ENCODE measurements at places on chromosomes 1 and 21.

- no peak for DNase-seq
These were observed 341.8 kb downstream of the RYR2 start for GRCh38 chr1:237383791-237384190.

DNA sequence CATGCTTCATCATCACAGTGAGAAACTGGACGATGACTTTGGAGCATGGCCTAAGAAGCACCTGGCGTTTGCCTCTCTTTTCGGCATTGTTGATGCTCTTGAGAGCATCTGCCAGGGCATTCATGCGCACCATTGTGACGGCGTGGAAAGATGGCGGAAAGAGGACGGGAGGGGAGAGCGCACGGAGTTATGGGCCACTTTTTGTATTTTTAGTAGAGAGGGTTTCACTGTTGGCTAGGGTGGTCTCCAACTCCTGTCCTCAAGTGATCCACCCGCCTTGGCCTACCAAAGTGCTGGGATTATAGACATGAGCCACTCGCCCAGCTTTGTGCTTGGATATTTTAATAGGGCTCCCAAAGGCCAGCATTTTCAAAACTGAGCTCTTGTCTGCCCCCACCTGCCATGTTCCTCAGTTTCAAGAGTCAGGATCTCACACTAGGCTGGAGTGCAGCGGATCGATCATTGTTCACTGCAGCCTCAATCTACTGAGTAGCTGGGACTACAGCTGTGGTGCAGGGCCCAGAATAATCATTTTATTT lies 5.3 kb downstream of the RPS8 start:
- DNase-seq, result no peak

DNA sequence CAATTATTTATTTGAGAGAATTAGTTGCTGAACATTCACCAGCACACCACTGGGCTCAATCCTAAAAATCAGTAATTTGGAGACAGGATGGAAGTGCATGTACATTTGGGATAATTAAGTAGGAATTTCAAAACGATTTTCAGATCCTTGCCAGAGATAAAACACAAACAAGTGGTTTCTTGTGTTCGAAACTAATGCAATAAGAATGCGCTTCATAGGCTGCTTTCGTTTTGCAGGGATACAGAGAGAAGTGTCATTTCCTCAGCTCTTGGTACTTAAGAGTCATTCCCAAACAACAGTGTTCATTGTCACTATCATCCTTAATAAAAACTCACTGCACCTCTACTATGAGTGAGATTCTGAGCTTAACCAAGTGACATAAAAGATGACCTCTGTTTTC lies 20.6 kb upstream of the USP24 start:
- DNase-seq, result no peak

DNA sequence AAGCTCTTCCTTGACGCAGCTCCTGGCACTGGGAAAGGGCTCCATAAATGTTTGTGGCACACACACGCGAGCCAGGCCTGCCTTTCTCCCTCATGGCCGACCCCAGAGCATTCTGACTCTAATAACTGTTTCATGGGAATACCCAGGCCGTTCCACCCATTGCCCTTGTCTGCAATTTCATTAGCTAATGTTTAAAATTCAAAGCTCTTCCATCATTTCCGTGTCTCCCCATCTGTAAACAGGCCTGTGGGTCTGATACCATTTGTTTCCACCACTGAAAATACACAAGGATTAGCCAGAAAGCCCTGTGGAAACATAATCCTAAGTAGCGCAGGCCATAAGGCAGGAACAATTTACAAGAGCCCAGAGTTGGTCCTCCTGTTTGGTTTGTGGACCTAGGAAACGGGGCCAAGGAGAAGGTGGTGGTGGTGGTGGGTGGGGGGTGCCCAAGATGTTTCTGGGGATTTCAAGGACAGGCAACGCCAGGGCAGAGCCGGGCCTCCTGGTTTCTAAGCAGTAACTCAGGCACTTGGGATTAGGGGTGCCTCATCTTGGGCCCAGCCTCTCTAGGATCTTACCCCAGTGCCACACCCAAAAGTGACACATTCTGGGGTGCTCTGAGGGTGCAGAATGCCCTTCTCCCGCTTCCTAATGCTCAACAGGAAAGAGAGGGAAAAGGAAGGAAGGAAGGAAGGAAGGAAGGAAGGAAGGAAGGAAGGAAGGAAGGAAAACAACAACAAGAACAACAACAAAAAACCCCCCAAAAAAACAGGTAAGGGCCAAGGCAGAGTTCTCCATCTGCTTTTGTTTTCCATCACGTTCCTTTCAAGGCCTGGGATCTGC lies 79.4 kb downstream of the SSBP3 start:
- DNase-seq, result no peak

- DNase-seq, result no peak
These were observed 58.0 kb downstream of the DDX20 start for GRCh38 chr1:111813440-111814304.

- DNase-seq, result no peak
These were observed 16.7 kb downstream of the UAP1 start for GRCh38 chr1:162578071-162578700.

GRCh38 chr1:11174261-11174942 lies 14.8 kb upstream of the ANGPTL7 start:
- DNase-seq, result no peak

- no peak for DNase-seq
These were observed 36.3 kb upstream of the SLC6A9 start for GRCh38 chr1:44067266-44068250.

- DNase-seq, result no peak
These were observed 682.4 kb upstream of the TPTE start for GRCh38 chr21:9838738-9839642.

DNA sequence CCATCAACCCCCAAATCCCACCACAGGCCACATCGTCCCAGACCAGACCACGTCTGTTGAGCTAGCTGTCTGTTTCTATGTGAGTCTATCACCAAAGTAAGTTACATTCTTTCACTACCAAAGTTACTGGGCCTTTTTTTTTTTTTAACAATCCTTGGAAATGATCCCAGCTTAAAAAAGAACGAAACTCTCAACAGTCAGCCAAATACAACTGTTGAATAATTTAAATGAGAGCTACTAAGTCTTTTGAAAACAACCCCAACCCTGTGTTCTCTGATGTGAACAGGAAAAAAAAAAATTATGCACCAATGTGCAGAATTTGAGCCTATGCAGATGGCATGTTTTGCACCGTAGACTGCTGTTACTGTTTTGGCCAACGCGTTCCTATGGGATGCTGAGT lies 134.0 kb upstream of the ETS2 start:
- DNase-seq, result no peak

DNA sequence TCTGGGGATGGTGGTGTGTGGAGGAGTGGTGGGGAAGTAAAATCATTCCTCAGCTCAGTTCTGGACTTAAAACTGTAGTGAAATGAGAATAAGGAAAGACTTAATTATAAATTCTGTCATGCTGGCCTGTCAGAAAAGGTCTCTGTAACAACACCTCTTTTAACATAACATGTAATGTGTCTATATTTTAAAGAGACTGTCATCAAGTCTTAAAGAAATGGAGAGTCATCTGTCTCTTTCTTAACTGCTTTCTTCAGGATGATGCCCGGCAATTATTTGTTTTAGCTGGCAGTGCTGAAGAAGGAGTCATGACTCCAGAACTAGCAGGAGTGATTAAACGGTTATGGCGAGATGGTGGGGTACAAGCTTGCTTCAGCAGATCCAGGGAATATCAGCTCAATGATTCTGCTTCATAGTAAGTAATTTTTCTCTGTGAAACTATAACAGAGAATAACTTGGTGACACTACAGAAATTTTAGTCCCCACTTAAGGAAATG lies 30.6 kb downstream of the GNAI3 start:
- no peak for DNase-seq

- no peak for DNase-seq
These were observed 6.1 kb downstream of the GAS5 start for GRCh38 chr1:173861731-173862145.

- no peak for DNase-seq
These were observed 241.5 kb downstream of the BARHL2 start for GRCh38 chr1:90475631-90476030.

- DNase-seq, result no peak
These were observed 11.2 kb upstream of the FCRL3 start for GRCh38 chr1:157711802-157712201.

GRCh38 chr1:22507587-22507986 lies 55.7 kb upstream of the EPHA8 start:
- no peak for DNase-seq

GRCh38 chr1:97791251-97791650 lies 129.6 kb downstream of the DPYD start:
- no peak for DNase-seq

- no peak for DNase-seq
These were observed 5.1 kb downstream of the MINDY1 start for GRCh38 chr1:151001602-151002001.

DNA sequence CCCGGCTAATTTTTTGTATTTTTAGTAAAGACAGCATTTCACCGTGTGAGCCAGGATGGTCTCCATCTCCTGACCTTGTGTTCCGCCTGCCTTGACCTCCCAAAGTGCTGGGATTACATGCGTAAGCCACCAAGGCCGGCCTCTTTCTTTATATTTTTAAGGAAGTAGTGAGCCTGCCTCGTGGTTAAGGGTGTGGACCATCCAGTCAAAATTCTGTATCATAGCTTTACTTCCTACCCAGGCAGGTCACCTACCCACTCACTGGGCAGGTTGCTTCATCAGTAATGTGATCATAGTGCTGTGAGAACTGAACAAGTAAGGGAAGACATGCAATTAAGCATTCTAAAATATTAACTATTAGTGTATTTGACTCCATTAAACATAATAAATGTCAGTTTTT lies 8.1 kb upstream of the ACOT7 start:
- DNase-seq, result no peak

- DNase-seq, result peak; percentile 36
These were observed 51.0 kb downstream of the SMYD2 start for GRCh38 chr1:214331827-214332423.

DNA sequence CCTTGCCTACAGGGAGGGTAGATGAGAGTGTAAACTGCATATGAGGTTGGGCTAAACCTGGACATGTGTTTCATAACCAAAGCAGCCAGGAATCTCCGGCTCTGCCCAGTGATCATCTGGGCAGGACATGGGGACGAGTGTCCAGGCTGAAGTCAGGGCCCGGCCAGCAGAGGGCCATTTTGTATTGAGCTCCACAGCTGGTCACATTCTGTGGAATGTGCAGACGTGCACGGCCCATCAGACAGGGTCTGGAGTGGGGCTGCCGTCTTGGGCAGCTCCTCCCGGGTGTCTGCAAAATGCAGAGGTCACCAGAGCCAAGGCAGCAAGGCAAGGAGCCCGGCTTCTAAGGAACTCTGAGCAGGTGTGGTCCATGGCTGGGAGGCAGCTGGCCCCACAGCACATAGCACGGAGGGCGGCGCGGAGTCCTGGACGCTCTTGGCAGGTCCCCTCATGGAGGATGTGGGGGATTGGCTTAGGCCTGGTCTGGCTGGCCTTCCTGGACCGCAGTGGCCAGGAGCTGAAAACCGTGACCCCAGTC lies 6.2 kb downstream of the LRRC3 start:
- DNase-seq, result no peak

- no peak for DNase-seq
These were observed 58.7 kb upstream of the RGS1 start for GRCh38 chr1:192516776-192517297.

GRCh38 chr1:111907321-111907720 lies 82.1 kb downstream of the KCND3 start:
- DNase-seq, result no peak

DNA sequence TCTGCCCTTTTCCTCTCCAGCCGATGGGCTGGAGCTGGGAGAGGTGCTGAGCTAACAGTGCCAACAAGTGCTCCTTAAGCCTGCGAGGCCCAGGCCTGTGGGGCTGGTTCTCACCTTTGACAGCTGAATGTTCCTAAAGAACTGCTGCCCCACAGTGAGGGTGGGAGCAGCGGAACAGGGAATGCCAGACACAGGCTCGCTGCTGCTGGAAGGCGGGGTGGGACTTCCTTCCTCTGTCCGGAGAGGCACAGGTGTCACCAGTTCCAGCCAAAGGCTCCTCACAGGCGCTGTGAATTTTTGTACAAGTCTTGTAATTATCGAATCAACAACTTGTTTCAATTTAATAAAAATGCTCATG lies 47.1 kb downstream of the COQ8A start:
- DNase-seq, result no peak

DNA sequence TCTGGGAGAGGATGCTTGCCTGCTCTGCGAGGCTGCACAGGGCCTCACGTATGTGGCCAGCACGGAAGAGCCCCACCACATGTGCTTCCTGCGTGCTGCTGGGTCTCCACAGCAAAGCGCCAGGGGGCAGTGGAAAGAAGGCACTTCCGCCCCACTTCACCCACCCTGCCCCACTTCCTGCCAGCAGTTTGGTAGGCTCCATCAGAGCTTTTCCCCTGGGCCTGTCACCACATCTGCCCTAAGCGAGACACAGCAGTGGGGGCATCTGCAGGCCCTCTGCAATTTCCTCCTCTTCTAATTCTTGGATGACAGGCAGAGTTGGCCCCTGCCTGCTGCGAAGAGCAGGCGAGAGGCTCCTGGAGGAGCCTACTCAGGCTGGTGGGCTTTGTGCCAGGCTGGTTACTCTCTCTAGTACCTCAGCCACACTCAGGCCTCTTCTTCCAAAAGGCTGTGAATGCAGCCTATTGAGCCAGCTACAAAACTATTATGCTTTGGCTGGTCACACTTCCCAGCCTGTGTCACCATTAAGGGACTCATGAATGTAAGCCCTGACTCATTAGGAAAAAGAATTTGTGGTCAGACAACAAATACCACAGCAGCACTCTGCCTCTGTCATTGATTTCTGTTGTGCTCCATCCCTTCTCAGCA lies 25.0 kb downstream of the CD244 start:
- peak; percentile 86 for DNase-seq

GRCh38 chr1:222643606-222643937 lies 25.7 kb downstream of the MIA3 start:
- DNase-seq, result no peak

DNA sequence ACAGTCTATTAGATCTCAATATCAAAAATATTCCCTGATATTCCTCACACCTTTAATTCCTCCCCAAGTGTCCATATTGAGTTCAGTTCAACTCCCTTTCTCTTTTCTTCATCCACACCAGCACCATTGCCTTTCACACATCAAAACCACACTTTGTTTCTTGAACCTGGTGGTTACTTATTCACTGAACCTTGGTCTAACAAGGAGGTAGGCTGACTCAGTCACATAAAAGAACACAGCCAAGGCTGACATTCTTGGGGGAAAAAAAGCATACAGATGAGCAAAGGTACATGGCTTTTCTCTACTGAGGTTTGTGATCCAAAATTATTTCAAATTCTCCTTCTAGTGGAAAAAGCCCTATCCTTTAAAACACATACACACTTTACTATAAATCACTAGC lies 131.7 kb upstream of the USH2A start:
- no peak for DNase-seq

- no peak for DNase-seq
These were observed 41.6 kb downstream of the ABCA4 start for GRCh38 chr1:94079080-94079940.

DNA sequence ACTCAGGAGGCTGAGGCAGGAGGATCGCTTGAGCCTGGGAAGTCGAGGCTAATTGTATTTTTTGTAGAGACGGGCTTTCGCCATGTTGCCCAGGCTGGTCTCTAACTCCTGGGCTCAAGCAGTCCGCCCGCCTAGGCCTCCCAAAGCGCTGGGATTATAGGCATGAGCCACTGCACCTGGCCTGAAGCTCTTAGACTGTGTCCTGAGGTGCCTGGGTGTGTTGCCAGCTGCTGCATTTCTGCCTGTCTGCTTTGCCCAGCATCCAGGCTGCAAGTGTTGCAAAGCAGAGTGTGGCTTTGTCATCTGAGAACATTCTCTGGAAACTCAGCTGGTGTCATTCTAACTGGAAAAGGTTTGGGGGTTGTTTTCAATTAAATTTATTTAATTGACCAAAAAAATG lies 105.0 kb downstream of the HUNK start:
- DNase-seq, result no peak

GRCh38 chr1:6423321-6423999 lies 1.1 kb upstream of the ESPN start:
- DNase-seq, result no peak

Measured in central memory CD8-positive, alpha-beta T cell (primary cell).